Fibroblast of skin of left quadriceps (primary cell): ENCODE measurements at places on chromosomes 7 and 10.

DNA sequence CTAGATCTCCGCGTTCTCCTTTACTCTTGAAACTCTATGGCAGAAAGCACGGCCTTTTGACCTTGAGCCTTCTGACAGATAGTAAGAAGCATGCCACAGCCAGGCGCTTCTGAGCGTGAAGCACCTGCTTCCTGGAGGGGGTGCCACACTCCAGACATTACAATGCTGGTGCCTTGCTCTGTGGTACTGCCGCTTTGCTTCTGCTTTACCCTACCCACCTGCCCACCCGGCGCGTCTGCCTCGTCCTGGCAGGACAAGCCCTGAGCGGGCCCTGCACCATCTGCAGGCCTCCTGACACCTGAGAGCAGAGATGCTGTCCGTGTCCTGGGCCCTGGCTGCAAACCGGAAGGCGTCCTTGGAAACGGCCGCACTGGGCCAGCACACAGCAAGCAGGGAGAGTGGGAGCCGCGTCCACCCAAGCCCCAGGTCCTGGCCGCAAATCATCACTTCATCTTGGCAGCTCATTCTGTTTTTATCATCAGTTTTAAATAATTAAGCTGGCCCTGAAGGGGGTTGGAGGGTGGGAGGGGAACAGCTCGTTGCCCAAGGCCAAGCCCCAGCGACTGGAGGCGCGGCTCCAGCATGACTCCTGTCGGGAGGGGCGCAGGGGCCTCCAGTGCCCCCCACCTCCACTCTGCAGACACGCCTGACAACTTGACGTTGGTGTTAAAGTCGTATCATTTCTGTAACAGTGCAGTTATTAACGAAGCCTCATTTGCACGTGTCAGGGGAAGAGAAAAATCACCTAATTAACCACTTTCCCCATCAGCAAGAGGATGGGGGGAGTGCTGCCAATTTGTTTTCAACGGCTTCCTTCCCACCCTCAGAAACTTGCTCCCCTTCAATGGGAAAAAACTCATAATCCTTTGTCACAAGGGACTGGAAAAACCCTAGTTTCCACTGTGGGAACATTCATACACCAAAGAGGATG is 132.2 kb downstream of the MAD1L1 start:
- DNase-seq, result no peak

DNA sequence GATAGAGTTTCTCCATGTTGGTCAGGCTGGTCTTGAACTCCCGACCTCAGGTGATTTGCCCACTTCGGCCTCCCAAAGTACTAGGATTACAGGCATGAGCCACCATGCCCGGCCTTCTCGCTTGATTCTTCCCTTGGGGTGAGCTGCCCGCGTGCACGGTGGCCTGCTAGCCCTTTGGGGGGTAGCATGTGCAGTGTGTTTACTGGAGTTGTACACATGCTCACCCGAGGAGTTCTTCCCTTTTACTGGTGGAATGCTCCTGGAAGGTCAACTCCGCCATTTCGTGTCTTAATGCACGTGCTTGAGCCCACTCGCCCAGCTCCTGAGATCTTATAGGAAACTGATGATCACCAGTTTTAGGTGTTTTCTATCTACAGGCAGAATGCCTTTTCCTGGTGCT is 17.0 kb upstream of the ADAMTS14 start:
- no peak for DNase-seq

GRCh38 chr10:132899054-132899750 is 43.2 kb downstream of the CFAP46 start:
- DNase-seq, result no peak

- peak; percentile 45 for DNase-seq
Measured at GRCh38 chr10:49498425-49498824, 40.5 kb downstream of the ERCC6 start.

- no peak for DNase-seq
Measured at GRCh38 chr10:6781133-6781770, 201.2 kb upstream of the PRKCQ start.

- DNase-seq, result no peak
Measured at GRCh38 chr7:138595454-138595853, 105.7 kb downstream of the SVOPL start.

- DNase-seq, result no peak
Measured at GRCh38 chr7:55476852-55477780, 95.2 kb downstream of the VOPP1 start.

DNA sequence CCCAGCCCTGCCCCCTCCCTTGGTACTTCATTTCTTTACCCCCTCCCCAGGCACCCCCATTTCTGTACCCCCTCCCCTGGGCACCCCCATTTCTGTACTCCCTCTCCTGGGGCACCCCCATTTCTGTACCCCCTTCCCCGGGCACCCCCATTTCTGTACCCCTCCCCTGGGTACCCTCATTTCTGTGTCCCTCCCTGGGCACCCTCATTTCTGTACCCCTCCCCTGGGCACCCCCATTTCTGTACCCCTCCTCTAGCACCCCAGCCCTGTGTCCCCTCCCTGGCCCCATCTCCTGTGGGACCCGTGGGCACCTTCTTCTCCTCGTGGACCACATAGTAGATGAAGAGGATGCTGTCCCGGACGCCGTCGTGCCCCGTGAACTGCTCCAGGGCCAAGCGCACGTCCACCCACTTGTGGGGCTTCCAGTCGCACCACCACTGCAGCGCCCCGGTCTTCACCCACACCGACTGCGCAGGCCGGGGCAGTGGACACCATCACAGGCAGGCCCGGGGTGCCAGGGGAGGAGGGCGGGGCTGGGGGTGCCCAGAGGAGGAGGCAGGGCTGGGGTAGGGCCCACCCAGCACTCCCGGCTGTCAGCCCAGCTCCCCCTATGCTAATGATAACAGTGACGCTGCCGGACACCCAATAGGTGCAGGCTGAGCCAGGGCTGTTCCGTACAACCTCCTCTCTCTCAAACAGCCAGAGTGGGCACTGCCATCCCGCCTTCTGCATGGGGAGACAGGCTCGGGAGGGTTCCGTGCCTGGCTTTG is 20.4 kb downstream of the TECPR1 start:
- DNase-seq, result no peak

DNA sequence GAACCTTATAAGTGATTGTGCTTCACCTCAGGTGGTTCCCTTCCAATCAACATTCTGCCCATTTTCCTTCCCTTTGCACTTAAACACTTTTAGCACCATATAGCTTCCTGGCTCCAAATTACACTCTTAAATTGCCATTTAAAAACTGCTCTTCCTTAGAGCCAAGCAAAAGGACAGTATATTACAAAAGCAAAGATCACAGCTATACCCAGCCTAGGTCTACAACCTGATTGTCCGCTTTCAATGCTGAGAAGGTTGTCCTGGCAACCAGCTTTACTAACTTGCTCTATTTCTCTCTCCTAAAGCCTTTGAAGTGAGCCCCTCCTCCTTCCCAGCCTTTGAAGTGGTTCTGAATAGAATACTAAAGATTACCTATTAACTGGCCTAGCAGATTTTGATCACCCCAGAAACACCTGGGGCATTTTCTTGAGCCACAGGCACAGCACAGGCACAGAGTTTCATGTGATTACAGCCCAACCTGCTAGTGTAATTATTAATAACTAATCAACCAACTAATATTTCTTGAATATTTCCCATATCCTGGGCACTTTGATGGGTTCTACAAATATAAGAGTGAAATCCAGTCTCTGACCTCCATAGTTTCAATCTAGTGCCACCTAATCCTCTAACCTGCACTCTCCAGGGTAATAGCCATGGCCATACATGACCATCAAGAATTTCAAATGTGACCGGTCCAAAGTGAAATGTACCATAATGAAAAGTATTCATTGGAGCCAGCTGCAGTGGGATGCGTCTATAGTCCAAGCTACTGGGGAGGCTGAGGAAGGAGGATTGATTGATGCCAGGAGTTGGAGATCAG is 63.6 kb upstream of the TRIM24 start:
- no peak for DNase-seq

DNA sequence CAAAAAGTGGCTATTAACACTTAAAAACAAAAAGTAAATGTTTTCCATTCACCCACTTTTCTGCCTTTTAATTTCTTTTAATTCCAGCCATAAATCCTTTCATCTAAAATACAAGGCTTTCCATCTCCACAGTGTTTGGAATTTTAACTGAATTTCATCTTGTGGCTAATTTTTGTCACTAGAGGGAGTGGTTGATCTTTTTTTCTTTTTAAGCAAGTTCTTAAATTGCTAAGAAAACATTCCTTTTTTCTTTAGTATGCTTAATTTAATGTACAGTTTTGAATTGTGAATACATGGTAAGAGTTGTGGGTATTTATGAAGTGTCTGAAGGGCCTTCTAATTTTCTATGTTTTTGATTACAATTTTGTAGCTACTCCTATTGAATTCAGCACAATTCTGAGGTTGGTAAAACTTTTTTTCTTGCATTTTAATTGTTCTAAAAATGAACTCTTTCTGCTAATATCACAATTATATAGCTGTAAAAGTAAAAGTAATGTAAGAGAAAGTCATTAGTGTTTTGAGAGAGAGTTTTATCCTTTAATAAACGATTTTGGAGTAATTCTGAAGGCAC is 54.9 kb upstream of the ANK3 start:
- DNase-seq, result no peak

DNA sequence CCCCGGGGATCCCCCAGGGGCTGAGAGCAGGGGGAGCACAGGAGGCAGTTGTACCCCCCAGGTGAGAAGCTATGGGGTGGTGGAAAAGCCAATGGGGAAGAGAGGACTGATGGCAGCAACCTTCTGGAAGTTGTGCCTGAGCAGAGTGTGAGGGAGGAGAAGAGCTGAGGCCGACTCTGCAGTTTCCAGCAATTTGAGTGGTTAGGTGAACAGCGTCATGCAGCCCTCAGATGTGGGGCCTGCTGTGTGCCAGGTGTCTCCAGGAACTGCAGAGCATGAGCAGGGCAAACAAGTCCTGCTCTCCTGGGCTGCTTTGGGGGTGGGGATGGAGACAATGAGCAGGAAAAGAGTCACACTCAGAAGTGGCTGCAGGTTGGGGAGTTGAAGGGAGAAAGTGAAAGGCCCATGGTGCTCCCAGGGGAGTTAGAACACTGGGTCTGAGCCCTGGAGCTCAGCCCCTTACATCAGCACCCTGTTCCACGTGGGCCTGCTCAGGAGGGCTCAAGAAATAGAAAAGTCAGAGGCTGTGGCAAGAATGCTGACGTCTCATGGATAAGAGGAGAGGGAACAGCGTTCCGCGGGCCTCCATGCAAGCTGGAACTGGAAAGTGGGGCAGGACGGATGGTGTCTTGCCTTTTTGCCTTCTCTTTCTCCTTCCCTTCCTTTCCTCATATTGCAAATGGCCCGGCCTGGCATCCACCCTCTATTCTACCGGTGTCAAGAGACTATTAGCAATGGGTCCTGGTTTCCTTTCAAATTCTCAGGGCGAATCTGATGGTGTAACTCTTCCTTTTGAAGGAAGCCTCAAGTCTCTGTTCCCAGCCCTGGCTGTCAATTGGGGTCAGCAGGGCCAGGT is 4.0 kb upstream of the AFAP1L2 start:
- no peak for DNase-seq
